NCI-H524 (cell line): ENCODE measurements at places on chromosomes 7 and 10.

- DNase-seq, result no peak
Measured at GRCh38 chr10:73867871-73868631, 6.3 kb downstream of the CAMK2G start.

DNA sequence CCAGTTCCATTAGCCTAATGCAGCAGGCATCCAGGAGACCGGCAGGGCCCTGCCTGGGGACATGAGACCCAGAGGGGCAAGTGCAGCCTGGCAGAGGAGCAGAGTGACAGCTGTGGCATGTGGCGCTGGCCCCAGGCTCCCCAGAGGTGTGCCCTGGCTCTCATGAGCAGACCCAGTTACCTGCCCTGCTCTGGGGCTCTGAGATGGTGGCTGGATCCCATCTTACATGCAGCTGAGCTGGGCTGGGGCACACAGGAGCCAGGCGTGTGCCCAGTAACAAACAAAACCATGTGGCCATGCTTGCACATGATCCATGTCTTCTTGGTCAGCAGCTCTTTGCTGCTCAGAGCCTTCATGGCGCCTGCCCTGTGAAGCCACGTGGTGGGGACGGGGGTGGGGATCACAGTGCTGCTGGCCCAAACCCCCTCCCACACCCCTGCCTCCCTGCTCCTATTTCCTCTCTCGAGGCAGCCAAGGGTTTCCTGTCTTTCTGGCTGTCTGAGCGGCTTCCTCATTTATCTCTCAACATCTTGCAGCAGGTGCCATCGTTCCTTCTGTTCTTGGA is 40.3 kb upstream of the GTF2I start:
- no peak for DNase-seq

DNA sequence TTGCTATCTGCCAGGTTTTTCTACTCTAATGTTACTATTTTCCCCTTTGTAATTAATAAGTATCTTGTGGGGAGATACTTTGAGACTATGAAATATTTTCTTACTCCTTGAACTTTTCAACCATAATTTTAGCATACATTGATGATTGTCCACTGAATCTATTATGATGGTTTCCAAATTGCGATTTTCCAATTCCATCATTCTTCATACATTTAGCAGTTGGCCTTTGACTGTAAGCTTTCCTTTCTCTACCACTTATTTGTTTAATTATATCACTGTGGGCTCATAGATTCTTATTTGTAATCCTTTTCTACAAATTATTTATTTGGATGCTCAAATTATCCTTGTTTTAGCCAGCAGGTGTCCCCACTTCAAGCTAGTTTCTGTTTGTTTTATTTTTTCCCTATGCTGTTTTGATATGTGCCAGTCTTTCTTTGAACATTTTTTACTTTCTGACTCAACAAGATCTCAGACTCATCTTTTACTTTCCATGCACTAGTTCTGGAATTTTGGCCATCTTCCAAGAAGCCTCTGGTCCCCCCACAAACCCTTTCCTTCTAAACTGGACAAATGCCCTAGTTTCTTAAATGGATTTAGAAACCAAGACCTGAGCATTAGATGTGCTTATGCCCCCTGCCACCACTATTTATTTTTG is 11.4 kb upstream of the MRPS16 start:
- DNase-seq, result peak; percentile 8

GRCh38 chr7:90701771-90702170 is 105.7 kb downstream of the CDK14 start:
- DNase-seq, result no peak

- peak; percentile 44 for DNase-seq
Measured at GRCh38 chr7:157139111-157139809, 534 bp downstream of the UBE3C start.

GRCh38 chr10:16509996-16510395 is 11.7 kb downstream of the C1QL3 start:
- DNase-seq, result no peak

DNA sequence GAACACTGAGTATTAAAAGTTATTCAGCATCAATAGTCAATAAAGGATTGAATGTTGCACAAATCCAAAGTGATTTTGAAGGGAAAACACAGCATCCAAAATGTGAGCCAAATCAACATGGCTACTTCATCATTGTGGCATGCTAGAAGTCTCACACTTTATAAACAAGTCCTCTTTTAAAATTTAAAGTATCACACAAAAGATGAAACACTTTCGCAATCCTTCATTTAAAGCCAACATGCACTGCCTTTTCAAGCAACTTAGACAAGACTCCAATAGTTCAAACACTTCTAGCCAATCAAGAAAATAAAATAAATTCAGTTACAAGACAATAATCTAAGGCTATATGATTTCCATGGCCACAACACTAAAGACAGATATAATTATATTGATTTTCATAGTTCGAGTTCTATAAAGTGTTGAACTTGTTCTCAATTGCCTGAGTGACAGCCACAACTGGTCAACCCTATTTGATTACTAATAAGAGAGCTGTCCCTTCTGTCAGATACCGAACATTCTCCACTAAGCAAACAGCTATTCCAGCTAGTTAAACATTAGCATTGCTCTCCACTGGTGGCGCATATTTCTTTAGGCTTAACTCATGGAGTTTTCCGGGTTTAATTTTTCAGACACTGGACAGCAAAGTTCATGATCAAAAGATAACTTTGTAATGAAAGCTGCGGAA is 8.3 kb downstream of the EBF3 start:
- DNase-seq, result no peak

- no peak for DNase-seq
Measured at GRCh38 chr10:109894516-109894915, 28.8 kb downstream of the XPNPEP1 start.

DNA sequence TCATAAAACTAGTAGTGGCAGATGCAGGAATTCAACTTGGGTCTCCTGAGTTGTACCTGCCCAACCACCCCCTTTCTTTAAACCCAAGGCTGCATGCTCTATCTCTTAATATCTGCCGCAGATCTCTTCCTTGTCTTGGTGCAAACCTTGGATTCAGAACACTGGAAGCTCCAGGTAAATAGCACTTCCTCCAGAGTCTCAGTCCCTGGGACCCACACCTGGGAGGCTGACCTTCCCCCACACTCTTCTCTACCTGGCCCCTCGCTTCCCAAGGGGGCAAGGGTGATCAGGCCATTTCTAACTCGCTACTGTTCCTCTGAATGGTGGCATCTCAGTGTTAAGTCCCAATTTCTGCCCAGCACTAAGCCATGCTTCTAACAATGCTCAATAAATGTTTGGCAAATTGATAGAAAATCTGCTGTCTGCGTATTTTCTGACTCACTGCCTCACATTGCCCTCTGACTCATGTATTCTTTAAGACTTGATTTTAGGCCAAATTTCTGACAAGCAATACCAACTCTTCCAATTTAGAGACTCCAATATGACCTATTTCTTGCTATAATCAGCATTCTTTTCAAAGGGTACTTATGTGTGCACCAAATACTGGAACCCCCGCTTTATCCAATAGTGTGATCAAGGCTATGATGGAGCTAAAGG is 68.0 kb upstream of the PPP1R3C start:
- no peak for DNase-seq

GRCh38 chr7:140659856-140660255 is 12.9 kb upstream of the ADCK2 start:
- DNase-seq, result no peak

DNA sequence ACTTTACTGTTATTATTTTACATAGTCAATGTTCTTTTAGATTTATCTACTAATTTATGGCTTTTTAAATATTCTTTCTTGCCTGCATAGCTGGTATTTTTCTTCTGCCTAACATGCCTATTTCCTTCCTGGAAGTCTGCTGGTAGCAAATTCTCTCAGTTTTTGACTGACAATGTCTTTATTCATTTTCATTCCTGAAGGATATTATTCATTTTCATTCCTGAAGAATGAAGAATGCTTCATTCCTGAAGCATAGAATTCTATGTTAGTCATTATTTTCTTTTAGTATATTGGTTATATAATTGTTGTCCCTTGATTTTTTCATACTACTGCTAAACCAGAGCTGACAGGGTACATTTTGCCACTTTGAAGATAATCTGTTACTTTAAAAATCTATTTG is 41.8 kb downstream of the TMEM168 start:
- DNase-seq, result no peak

- no peak for DNase-seq
Measured at GRCh38 chr7:1015196-1016121, 28.9 kb upstream of the GPR146 start.
